ENCODE measurements at places on chromosomes 2 and 18.

GRCh38 chr2:145431181-145431951, 911.4 kb upstream of the ZEB2 start:
- peak; percentile 8 for DNase-seq

- DNase-seq, result no peak
Measured at GRCh38 chr2:232810444-232810843, 34.1 kb upstream of the KCNJ13 start.

DNA sequence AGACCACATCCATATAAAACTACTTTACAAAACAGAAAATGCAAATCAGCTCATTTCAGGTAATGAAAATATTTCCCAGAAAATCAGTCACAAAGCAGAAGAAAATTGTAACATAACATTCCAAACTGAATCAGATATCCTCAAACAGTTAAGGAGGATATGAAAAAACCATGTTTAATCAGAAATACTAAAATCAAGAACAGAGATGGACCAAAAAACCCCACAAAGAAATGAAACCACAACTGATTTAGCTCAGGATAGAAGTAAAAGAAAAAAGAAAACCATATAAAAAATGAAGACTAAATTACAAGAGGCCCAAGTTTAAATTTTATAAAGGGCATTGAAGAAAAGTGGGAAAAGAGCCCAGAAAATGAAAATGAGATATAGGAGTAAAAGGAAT, 102.9 kb downstream of the RAB3GAP1 start:
- no peak for DNase-seq

GRCh38 chr2:78077633-78078032, 555.5 kb upstream of the LRRTM4 start:
- DNase-seq, result no peak

GRCh38 chr2:218022851-218023530, 20.2 kb upstream of the TNS1 start:
- no peak for DNase-seq

GRCh38 chr2:64698668-64699444, 45.1 kb upstream of the SERTAD2 start:
- DNase-seq, result peak; percentile 82

All from fibroblast of pulmonary artery (primary cell).